IMR-90 (cell line): ENCODE measurements at places on chromosomes 3 and 15. TPM values are rescaled to one million over a fixed set of nuclear protein-coding genes. Genes with fewer than 3 reads are reported as not detected.
A peak's percentile ranks its signal among the peaks of the same experiment; 100 is the strongest.

Gene FBXL22
- polyA plus RNA-seq, result 0.70 and 1.3 TPM in 2 replicates

Gene DPPA2
- polyA plus RNA-seq, result not detected in 2 replicates

Gene B3GNT5
- polyA plus RNA-seq, result 1.4 and 1.6 TPM in 2 replicates

Gene MME
- 7.5 and 11.7 TPM in 2 replicates for polyA plus RNA-seq

GRCh38 chr3:44476181-44476611 is 1.3 kb downstream of the ZNF445 start:
- peak; percentile 54 for DNase-seq

- no peak for DNase-seq
Observed at GRCh38 chr15:56341201-56341600, 24.0 kb upstream of the TEX9 start.

- no peak for DNase-seq
Observed at GRCh38 chr15:88256279-88257230, at the start of gene NTRK3. TSS of gene NTRK3 (minus strand) at chr15:88256739. CDS start at chr15:88256153, 586 bp downstream.

DNA sequence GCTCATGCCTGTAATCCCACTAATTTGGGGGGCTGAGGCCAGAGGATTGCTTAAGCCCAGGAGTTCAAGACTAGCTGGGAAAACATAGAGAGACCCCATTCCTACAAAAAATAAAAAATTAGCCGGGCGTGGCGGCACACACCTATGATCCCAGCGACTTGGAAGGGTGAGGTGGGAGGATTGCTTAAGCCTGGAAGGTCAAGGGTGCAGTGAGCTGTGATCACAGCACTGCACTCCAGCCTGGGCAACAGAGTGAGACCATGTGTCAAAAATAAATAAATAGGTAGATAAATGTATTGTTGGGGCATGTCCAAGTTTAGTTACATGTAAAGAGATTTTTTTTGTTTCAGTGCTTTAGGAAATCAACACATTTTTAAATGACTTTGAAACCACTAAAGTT is 36.4 kb downstream of the SLC12A1 start:
- no peak for DNase-seq

GRCh38 chr15:74889390-74889882 is 406 bp upstream of the MPI start:
- peak; percentile 43 for DNase-seq

DNA sequence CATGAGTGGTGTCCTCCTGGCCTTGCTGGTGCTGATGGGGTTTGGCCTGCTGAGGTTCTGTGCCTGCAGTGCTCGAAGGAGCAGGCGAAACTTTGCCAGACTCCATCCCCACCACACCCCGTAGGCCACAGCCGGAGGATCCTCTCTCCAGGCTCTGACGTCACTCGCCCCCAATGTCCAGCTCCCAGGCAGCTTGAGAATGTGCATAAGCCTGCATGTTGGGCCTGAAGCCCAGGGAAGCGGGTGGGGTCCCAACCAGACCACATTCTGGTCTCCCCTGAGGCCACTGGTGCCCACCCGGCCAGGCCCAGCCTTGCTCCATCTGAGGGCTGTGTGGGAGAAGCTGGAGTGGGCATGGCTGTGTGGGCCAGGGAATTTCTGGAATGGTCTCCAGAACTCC is 109.8 kb downstream of the ASB7 start:
- peak; percentile 57 for DNase-seq
